ENCODE measurements at places on chromosomes 12 and 14.

DNA sequence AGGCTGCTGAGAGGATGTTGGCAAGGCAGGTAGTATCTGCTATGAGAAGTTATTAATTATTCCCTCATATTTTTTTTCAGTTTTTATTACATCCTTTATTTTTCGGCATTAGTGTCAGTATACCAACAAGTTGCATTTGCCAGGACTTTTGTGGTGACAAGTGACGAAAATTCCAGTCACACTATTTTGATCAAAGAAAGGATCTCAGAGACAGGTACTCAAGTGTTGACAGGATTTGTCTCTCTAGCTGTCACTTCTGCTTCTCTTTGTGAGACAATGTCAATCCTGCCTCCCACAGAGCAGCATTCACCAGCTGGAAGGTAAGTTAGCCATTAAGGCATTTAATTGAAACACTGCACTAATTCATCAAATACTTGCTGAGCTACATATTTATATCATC, 18.0 kb upstream of the IFNG start:
- DNase-seq = no peak

GRCh38 chr12:106091446-106091820, 47.3 kb downstream of the NUAK1 start:
- no peak for DNase-seq

DNA sequence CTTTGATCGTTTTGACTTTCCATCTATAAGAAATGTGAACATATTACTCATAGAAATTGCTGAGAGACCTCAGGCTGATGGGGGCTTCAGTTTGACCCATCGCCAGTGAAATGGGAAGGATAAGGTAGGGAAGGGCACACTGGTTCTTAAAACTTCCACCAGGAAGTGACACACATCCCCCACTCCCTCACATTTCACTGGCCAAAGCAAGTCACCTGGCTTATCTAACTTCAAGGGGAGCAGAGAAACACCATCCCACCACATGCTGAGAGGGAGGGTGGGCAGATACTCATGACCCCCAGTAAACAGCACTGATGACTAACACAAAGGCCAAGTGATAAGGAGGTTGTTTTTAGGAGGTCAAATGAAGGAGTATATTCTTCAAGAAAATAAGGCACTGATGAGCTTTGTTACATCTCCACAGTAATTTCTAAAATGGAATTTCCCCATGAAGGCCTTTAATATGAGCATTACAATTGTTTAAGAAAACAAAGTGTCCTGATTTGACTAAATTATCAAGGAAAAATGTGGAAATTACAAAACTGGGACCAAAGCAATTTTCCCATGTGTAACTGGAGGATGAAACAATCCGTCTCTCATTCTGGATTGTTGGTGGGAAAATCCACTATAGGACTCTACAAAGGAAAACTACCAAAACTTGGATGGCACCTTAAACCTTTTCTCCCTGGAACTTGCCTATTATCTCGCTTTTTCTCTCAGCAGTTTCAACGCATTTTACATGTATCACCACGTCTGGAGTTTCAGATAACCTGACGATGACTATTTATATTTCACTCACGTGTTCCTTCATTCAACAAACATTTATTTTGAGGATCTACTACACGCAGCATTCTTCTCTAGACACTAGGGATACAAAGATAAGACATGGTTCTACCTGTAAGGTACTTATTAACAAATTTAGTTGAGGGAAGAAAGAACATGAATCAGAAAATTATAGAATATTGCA, 91.8 kb upstream of the EEA1 start:
- DNase-seq = no peak

DNA sequence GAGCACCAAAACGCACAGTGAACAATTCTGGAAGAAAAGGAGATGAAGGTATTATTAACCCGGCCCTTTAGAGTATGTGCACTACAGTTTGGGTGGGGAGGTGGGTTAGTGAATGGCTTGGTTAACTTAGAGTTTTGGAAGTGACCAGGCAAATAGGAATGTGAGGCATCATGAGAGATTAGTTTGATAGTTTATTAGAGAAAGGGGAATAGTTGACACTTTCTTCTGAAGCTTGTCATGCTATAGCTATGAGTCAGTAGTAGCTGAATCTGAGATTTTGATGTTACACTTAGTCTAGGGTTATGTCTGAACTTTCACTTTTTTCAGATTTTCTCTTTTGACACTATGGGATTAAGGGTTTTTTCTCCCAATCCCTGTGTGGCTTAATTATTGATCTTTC, 567.2 kb downstream of the SNAPC1 start:
- peak; percentile 22 for DNase-seq

DNA sequence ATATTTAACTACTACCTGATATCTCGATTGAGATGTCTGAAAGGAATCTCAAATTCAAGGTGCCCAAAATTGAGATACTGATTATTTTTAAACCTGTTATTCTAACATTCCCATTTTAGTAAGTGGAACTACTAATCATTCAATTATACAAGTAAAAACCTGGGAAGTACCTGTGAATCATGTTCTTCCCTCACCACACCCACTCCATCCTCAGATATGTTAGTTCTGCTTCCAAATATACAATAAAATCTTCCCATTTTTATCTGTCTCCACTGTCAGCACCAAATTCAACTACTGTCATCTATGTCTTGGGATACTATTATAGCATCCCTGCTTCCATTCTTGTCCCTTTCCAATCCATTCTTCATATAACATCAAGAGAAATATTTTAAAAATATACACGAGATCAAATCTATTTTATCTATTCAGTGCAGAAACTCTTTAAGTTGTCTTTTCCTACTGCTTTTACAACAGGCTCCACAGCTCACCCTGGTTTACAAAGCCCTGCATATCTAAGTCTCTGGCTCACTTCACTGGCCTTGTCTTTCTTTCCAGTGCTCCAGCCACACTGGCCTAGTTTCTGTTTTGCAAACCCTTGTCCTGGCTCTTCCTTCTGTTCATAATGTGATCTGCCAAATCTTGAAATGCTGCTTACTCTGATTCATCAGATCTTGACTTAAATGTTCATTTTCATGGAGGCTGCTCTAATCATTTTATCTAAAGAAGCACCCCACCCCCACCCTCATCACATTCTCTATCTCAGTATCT, 122.3 kb downstream of the PTPRR start:
- no peak for DNase-seq

- no peak for DNase-seq
Observed at GRCh38 chr12:11510671-11511070, 115.3 kb upstream of the PRB2 start.

DNA sequence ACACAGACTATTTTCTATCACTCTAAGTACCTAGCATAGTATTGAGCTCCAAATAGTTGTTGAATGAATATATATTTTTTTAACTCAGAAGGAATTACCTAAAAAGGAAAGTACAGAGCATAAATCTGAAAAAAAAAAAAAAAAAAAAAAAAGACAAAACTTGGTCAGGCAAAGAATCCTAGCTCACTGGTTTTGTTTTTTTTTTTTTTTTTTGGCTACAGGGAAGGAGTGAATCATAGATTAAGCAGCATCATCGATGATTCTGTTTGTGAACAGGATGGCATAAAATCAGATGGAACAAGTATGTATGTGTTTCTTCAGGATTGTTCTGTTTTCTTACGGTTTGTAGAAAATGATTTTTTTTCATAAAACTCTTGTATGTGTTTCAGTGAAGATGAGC, 66.1 kb upstream of the BCAT1 start:
- DNase-seq = no peak

- peak; percentile 58 for DNase-seq
Observed at GRCh38 chr12:9707864-9708808, 24.8 kb downstream of the CLECL1 start.

DNA sequence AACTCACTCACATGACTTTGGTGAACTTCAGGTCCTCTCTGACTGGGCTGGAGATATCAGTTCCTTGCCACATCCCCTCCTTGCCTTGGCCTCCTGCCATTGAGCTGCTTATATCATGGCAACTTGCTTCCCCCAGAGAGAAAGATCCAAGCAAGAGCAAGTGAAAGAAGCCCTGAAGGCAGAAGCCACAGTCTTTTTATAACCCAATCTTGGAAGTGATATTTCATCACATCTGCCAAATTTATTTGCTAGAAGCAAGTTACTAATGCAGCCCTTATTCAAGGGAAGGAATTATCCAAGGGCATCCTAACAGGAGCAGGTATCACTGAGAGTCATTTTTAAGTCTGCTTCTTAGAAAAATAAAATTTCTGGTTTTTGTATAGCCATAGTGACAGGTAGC, 127.8 kb downstream of the SLC38A4 start:
- DNase-seq = no peak

DNA sequence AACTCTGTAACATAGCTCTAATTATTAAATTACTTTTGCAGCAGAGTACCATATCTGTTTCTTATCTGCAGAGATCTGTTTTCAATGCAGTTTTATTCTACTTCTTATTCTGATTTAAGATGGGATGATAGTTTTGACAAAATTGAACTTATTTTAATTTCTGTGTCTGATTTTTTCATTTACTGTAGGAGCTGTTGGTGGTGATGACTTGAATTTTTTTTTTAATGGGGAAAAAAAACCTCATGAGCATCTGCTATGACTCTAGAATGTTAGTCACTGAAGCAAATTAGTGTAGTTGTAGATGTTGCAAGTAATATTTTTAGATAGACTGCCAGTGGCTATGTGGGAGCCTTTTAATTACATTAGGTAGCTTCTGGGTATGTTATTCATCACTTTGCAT, 23.4 kb downstream of the DNM1L start:
- peak; percentile 23 for DNase-seq

DNA sequence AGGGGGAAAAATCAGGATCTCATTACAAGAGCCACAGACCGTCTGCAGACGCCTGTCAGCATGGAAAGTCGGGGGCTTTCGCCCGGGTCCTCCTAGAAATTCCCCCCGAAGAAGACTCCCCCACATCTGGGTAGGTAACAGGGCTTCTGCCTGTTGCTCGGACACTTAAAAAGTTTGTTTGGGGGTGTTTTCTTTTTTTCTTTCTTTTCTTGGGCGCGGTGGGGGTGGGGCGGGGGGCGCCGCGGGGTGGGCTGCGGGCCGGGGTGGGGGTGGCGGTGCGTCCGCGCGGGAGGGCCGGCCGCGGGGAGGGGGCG, 358 bp downstream of the ELK3 start:
- no peak for DNase-seq

- DNase-seq = no peak
Observed at GRCh38 chr14:22822016-22822570, 6.9 kb upstream of the SLC7A7 start.

DNA sequence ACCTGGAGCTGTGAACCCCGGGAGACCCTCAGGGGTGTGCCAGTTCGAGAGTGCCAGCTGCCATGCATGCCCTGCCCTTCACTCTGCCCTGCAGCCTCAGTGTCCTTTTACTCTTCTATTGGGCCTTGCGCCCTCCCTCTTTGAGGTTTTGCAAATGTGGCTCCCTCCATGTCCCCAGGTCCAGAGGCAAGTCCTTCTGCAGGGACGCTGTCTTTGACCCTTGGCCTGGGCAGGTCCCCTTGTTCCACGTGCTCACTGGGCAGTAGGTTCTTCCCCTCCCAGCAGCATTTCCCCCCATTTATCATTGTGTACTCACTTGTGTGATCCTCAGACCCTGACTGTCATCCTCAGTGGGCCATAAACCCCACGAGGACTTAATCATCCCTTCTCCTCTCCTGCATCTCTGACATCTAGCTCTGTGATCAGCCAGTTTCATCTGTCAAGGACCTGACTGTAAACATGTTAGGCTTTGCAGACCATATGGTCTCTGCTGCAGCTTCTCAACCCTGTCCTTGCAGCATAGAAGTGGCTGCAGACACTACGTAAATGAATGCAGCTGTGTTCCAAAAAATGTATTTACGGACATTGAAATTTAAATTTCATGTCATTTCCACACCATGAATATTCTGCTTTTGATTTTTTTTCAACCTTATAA, 36.6 kb downstream of the TSPAN9 start:
- DNase-seq = no peak

GRCh38 chr12:30794020-30794419, 39.3 kb upstream of the CAPRIN2 start:
- DNase-seq = no peak

GRCh38 chr12:26149968-26150500, 25.2 kb upstream of the BHLHE41 start:
- no peak for DNase-seq

GRCh38 chr14:105864651-105865265, 338.4 kb downstream of the TMEM121 start:
- DNase-seq = no peak

DNA sequence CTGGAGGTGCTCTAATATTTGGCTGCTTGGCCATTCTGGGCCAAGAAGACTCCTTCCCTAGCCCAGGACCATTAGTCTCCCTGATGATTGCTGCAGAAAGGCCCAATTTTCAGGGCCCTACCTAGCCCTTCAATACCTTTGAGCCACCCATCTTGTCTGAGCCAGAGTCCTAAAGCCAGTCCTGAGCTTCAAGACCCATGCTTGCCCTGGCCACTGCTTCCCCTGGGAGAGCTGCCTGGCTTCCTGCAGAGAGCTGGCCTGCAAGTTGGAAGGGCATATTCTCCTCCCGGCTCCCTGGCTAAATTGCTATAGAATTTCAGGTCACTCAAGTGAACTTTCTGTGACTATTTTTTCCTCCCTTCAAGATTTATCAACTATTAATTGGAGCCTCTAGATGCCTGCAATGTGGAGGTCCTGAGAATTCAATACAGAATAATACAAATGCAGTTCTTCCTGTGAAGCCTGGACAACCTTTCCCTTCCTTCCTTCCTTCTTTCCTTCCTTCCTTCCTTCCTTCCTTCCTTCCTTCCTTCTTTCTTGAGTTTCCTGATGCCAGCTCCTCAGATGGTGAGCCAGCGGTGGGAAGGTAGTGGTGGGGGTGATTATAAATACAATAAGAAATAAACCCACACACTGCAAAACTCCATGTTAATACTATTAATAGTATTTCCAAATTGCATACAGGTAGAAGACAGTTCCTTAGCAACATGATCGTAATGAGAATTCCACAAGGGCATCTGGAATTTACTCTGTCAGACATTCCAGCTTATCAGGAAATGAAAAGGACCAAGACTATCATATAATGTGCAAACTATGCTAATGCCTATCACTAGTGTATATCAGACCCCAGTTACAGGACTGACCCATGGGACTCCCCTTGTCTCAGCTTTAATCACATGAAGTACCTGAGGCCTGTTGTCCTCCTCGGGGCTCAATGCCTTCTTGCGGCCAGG, 108.1 kb downstream of the ZFP36L1 start:
- DNase-seq = no peak

DNA sequence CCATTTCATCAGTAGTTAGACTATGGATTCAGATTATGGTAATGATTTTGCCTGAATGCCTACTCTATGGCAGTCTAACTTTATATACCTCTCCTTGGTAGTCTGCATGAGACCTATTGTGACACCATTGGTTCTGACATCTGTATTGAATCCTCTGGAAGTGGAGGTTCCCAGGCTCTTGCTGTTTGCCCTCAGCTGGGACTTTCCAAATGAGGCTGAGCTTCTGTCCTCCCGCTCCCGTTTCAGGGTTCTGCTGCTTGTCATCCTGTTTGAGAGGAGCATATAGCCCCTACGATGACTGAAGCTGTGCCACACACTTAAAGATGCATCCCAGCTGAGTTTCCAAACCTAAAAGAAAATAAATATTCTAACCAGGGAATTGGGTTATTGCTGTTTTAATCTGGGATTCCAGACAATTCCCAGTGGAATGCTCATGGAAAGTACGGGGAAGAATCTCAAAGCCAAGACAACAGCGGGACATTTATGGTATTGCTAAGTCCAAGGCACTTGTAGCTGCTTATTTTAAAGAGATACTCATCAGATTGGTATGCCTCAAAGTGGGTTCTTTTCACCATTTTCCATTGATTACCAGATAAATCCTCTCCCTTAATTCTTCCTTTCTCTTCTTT, 105.9 kb downstream of the ETV6 start:
- peak; percentile 65 for DNase-seq

Data from AG10803 (cell line).